Muscle of back (tissue), 13 donors: ENCODE measurements at places on chromosomes 4 and X.

DNA sequence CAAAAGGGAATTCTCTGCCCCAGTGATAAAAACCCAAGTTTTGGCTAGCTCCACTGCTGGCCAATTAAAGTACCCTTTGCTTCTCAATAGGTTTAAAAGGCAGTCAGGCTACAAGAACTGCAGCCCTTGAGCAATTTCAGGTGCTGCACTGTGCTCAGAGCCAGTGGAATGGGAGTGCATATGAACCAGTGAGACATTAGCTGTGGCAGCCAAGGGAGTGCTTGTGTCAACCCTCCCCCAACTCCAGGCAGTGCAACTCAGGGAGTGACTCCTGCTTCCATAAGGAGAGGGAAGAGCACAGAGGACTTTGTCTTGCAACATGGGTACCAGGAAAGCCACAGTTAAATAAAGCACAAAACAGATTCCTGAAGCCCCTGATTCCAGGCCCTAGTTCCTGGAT lies 61.6 kb upstream of the VAMP7 start:
- DNase-seq = peak; percentile 1

DNA sequence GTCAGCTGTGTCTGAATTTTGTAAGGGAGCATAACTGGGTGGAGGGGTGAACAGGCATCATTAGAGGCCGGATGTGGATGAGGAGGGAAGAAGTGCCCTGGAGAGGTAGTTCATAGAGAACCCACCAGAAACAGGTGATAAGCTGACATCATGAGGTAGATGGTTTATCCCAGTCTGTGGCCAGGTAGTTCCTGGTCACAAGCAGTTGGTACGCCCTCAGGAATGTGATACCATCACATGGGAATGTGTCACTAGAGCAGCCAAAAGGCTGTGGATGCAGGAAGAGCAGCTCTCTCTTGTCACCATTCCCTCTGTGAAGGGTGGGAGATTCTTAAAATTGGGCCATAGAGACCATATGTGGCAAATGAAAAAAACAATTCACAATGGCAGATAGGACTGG lies 21.9 kb downstream of the MSN start:
- DNase-seq = no peak

- no peak for DNase-seq
Measured at GRCh38 chr4:162878096-162878495, 288.6 kb downstream of the NAF1 start.

- no peak for DNase-seq
Measured at GRCh38 chr4:2591189-2591588, 54.7 kb downstream of the FAM193A start.

- DNase-seq = no peak
Measured at GRCh38 chr4:15658136-15658770, 3.1 kb upstream of the FBXL5 start.

DNA sequence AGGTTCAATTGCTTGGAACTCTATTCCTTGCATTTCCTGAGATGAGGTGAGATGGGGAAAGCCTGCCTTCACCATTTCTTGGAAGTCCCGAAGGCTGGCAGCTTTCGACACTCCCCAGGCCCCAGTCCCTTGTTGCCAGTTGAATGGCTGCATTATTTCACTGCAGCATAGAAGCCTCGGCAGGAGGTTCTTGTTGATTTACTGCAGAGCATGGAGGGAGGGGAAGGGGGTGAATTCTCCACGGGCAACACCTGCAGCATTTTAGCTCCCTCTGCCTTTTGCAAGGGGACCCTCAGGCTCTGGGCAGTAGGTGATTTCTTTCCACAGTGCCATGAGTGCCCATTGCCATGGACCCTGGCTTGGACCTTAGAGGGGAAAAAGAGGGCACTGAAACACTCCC lies 10.7 kb upstream of the BCLAF3 start:
- DNase-seq = no peak
